ENCODE measurements at places on chromosomes 1 and 21.

DNA sequence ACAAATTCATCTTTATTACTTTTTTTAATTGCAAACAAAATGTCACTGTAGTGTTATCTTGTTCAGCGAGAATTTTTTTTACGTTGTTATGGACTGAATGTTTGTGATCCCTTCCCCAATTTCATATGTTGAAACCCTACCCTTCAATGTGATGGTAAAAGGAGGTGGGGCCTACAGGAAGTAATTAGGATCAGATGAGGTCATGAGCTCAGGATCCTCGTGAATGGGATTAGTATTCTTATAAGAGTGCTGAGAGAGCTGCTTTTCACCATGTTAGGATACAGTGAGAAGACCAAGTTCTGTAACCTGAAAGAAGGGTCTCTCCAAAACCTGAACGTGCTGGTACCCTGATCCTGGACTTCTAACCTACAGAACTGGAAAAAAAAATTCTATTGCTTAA lies 646.0 kb upstream of the TMPRSS15 start:
- no peak for DNase-seq

GRCh38 chr1:220685879-220686278 lies 4.3 kb upstream of the C1orf115 start:
- peak; percentile 75 for DNase-seq

GRCh38 chr1:171988243-171988885 lies 147.1 kb downstream of the DNM3 start:
- DNase-seq = no peak

- no peak for DNase-seq
Measured at GRCh38 chr1:246875041-246876026, 56.4 kb downstream of the AHCTF1 start.

DNA sequence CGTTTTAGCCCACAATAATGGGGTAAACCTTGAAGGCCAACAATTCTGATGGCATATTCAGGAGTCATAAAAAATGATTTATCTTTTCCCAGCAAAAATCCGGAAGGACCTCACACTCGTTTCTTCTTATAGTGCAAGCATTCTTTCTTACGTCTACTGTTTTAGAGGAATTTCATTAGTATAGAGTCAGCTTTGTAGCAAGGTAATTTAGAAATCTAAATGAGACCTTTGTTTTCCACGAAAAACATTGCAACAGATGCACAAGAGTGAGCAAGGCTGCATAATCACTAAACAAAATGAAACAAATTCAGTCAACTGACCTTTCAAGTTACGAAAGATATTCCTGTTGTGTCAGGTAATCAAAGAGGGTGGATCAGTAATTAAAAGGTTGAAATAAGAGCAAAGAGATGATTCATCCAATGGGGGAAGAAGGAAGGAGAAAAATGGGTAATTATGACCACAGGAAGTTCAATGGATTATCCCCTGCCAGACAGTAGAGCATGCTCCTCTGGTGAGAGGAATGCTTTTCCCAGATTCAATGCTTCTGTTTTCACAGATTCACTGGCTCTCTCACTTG lies 560 bp upstream of the CSDE1 start:
- DNase-seq = no peak

DNA sequence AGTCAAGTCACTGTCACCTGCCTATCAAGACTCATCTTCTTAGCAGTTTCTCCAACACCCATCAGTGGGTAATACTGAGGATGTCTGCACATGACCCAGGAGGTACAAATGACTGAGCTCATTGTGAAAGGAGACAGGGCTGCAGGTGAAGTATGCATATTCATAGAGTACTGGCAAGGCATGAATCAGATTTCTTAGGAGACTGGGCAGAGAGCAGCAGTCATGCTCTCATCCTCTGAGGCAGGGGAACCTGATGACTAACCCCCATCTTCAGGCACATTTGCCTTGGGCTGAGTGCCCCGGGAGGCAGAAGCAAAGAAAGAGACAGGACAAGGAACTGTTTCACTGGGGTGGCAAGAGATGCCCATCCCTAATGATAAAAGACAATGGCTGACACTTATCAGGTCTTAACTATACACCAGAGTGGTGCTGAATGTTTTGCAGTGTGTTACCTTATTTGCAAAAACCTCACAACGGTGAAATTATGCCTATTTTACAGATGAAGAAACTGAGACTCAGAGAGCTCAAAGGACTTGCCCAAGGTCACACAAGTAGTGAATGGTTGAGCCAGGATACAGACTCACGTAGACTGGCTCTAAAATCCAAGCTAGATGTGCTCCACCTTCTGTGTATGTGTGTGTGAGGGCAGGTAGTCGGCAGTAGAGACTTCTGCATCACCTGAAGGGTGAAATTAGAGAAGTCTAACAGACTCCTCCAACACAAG lies 9.2 kb upstream of the GRHL3 start:
- no peak for DNase-seq

- DNase-seq = no peak
Measured at GRCh38 chr1:88291611-88292354, 392.3 kb upstream of the PKN2 start.
